ENCODE measurements at places on chromosomes 5 and 9.

- DNase-seq, result peak; percentile 35
Measured at GRCh38 chr5:43065387-43065947, 25.3 kb upstream of the ANXA2R start.

DNA sequence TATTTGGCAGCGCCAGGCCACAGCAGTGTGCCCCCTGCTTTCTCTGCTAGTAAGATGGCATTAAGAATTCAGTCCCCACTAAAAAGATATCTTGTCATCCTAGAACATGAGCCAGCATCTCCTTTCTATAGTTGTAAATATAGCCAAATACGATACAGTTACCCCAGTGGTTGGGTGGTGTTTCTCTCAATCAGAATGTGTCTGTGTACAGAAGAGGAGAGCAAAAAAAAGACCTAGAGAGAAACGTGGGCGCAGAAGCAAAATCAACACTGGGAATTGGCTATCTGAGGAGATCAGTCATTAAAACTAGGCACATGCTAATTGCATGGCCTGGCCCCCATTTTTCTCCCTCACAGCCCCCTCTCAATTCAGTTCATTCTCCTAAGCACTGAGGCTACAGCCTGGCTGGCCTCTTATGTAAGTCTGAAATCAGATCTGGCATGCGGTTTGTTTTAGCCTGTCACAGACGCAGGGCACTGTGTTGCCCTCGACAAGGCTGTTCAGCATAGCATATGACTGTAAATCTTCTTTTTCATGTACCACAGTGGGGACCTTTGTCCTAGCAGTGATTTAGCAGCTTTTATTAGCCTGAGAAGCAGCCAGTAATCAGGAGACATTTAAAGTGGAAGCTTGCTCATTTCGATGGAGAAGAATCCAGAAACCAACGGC lies 57.8 kb downstream of the RORB start:
- no peak for DNase-seq

GRCh38 chr5:151601391-151601790 lies 10.3 kb upstream of the FAT2 start:
- DNase-seq, result no peak

DNA sequence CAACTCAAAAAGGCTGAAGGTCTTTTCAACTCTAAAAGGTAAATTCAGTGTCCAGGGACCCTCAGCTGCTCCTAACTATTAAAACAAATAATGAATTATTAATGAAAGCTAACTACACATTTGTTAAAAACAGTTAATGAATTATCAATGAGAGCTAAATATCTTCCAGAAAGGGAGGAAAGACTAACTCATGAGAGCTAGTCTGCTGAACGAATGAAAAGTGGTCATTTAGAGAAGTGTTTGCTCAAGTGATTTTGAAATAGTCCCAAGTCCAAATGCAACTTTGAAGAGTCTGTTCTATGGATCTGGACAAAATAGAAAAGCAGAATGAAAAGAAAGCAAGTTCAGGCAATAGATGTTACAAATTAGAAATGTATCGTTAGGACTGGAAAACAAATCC lies 133.9 kb upstream of the SPEF2 start:
- DNase-seq, result no peak

DNA sequence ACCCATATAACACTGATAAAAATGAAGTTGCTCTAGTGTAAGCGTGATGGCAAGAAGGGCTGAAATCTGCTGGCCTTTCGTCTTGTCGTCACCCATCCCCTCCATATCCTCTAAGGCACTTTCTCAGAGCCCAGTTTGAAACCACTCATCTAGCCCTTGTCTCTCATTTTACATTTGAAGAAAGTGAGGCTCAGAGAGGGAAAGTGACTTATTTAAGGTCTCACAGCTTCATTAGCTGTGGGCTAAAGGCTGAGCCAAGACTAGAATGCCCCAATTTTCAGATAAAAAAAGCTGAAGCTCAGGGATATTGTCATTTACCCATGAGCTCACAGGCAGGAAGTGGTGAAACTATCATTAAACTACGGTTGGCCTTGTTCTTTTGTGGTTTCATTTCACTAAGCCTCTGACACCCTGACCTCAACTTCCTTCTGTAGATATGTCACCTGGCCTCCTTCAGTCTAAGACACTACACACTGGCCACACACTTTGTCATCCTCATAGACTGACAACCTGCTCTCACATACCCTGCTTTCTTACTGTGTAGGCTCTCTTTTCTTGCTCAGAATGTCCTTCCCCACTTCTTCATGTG lies 176.7 kb upstream of the DMAC1 start:
- DNase-seq, result peak; percentile 85

GRCh38 chr9:38639577-38639940 lies 19.2 kb upstream of the ANKRD18A start:
- DNase-seq, result no peak

DNA sequence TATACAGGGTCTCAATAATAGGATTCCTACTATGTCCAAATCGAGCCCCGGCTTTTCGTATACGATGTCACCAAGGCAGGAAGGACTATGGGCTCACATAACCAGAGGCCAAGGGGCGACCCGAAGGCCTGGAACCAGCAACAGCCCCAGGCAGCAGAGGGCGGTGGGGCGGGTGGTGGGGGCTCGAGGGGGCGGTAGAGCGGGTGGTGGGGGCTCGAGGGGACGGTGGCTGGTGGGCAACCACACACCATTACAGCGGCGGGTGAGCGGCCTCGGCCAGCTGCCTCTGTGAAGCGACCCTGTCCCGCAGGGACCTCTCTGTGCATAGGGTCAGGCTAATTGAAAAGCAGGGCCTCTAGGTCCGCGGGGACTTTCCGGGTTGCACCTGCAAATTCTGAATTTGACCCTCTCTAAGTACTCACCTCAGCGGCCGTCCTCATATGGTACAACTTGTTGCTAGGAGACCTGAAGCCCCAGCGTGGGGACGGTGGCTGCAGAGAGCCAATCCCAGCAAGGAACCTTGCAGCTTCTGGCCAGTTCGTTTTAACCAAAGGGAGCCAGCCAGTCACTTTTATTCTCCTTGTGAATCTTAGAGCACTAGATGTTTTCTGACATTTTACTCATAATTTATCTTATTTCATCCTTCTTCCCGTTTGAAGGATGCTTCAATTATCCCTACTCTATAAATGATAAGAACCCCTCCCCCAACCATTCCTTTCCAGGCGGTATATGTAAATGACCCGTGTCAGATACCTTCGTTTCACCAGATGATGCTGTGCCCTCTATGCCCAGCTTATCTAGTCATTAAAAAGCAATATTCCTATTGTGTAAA lies at the start of gene NME5:
Gene NME5, minus strand, starts transcription at position 480 of the 832 bp plus-strand sequence. CDS start 648 bp downstream, outside the sequence.
- no peak for DNase-seq
